ENCODE measurements at places on chromosomes 6 and 20.
A peak's percentile ranks its signal among the peaks of the same experiment; 100 is the strongest.

- no peak for DNase-seq
These were observed 58.2 kb upstream of the TNFAIP3 start for GRCh38 chr6:137808836-137809315.

- peak; percentile 36 for DNase-seq
These were observed 929.5 kb downstream of the KIF16B start for GRCh38 chr20:15643713-15644112.

DNA sequence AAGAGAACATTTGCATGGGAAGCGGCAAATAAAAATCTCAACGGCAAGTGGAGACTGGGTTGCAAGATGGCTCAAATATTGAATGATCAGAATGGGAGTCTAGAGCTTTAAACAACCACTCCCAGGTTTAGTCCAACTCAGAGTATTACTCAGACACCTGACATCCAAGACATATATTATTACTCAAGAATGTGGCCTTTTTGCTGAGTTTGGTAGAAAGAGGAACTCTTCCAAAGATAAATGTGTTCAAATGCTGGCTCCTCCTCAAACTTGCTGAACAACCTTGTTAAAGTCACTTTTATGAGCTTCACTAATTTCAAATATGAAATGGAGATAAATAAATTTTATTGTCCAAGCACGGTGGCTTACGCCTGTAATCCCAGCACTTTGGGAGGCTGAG, 77.8 kb downstream of the ESR1 start:
- DNase-seq, result no peak

- DNase-seq, result no peak
These were observed 419.3 kb upstream of the HS3ST5 start for GRCh38 chr6:114762145-114762544.

DNA sequence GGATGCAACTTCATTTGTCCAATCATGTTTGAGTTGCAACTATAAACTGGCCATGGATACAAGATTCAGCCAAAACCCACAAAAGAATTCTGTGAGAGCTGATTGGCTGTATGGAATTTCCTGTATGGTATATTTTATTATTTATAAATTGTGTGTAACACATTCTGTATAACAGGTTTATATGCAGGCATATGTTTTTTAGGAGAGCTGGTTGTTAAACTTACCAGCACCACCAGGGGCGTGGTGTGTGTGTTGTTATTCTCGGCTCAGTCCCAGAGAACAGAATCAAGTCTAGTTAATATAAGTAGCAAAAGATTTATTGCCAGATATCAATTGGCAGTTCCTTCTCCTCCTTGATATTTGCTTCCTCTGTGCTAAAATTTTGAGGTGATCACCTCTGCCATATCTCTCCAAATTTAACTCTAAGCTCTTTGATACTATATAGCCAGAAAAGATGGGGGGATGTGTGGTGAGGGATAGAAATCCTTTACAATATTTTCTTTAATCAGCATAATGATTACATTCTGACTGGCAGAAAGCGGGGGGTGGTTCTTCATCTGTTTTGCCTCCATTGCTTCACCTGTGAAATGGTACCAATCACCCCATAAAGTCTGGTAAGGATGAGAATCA, 22.9 kb downstream of the CNBD2 start:
- peak; percentile 34 for DNase-seq

GRCh38 chr6:8276148-8276547, 159.2 kb downstream of the SLC35B3 start:
- no peak for DNase-seq

- no peak for DNase-seq
These were observed 151.9 kb downstream of the CD83 start for GRCh38 chr6:14269436-14269835.

DNA sequence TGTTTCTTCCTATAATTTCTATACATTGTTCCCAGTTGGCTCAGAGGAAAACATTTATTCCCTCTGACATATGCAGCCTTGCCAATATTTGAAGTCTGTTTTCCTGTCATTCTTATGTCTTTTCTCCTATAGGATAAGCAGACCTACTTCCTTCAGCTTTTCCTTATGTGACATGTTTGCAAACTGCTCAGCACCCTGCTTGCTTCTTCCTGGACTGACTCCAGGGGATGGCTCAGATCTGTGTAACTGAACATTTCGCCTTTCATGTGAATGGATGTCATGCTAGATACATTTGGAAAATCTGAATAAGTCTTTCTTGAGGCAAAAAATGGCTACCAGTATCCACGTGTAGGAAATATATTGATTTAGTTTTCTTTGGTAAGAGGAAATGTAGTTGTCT, 113.2 kb downstream of the CARMIL1 start:
- DNase-seq, result no peak

DNA sequence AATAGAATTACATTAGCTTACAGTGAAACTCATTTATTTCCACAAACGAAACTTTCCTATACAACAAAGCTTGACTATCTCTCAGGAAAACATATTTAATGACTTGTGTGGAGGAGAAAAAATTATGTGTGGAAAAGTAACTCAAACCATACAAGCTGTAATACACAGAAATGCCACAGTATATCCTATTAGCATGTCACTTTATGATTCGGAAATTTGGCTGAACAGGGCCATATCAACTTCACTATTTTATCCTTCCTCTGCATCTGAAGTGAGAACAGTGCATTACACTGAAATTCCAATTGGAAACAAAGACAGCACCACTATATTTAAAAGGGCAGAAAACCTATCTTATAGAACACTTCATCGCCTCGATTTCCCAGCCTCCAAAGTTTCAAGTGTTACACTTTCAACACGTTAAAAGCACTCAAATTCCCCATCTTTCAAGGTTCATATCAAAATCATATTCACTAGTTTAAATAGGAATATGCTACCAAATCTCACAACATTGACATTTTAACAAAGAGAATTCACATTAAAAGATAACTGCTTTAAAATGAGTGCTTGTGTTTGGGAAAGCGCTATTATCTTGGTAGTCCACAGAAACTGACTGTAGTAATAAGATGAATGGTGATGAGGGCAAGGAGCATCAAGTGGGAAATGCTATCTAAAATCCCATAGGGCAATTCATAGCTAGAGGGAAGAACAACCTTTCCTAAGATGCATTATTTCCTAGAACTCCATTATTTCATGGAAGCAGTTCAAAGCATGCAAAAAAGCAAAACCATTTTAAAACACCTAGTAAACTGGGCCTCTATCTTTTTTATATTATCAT, 1.8 kb downstream of the REV3L start:
- DNase-seq, result peak; percentile 30

DNA sequence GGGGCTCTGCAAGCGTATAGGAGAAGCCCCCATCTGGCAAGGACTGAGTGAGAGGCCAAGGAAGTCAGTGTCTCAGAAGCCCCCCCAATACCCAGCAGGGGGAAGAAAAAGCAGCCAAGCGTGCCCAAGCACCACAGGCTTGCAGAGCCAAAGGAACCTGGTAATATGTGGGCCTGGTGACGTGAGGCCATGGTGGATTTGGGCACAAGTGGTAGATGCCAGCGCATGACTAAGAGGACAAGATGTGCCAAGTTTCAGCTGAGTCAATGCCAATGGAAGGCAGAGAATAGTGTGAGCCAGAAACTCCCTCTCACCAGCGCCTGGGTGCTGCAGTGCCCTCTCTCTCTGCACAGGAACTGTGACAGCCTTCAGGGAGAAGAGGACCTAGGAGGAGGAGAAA, 110.0 kb downstream of the QRSL1 start:
- peak; percentile 12 for DNase-seq

DNA sequence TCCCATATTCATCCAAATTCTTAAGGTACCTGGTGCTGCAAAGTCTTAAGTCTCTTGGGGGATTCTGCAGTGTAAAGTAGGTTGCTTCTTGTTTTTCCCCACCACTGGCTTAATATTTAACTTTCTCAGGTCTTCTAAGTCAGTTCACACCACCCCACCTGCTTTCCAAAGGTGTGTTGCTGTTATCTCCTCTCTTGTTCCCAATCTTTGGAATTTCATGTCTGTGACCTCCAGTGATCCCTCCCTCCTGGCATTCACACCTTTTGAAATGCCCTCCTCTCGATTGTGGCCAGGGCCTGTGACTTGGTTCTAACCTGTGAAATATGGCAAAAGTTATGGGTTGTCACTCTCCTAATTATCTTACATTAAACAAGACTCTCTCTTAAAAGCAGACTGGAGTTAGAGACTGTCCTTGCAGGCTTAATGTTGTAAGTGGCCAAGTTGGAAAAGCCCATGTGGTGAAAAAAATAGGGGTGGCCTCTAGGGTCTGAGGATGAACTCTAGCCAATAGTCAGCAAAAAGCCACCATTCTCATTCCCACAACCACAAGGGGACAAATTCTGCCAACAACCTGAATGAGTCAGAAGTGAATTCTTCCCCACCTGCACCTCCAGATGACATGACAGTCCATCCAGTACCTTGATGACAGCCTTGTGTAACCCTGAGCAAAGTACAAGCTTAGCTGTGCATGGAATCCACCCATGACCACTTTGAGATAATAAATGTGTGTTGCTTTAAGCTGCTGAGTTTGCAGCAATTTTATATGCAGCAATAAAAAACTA, 45.1 kb downstream of the ADGRF1 start:
- no peak for DNase-seq

GRCh38 chr20:21520702-21521595, 7.1 kb upstream of the NKX2-2 start:
- DNase-seq, result no peak

DNA sequence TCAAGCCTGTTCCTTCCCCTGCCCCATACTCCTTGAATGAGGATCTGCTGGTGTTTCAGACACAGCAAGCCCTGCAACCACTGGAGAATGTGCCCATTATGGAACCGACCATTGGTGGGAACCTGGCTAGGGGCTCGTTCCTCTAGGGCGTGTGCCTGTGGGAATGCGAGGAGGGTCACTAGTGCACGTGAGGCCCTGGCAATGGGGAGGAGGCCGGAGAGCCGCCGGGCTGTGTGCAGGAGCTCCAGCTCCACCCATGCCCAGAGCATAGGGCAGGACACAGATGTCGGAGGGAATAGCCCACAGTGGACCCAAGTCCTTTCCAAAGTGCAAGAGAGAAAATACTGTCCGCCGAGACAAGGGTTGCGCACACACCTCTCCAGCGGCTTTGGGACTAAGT, 99.3 kb downstream of the ERMARD start:
- no peak for DNase-seq

DNA sequence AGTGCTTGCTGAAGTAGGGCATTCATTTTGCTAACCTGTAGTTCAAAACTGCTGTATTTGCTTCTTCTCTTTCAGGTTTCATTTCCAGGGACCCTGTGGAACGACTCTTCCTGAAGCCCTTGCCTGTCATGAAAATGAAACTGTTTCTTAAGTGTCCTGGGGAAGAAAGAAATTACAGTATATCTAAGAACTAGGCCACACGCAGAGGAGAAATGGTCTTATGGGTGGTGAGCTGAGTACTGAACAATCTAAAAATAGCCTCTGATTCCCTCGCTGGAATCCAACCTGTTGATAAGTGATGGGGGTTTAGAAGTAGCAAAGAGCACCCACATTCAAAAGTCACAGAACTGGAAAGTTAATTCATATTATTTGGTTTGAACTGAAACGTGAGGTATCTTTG, 3.4 kb upstream of the NOL7 start:
- no peak for DNase-seq

DNA sequence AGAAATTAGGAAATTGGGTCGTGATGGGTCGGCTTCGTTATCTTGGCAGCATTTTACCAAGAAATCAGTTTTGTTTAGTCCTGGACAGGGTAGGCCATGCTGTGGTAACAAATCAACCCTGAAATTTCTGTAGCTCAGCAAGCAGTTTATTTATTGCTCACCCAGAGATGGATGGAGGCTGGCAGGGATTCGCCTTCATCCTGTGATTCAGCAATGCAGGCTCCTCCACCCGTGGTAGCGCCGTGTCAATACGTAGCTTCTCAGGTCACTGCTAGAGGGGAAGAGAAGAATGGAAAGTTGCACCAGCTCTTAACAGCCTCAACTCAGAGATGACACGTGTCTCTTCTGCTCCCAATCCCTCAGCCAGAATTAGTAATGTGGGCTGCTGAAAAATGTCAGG, 157.0 kb upstream of the SGK1 start:
- no peak for DNase-seq

GRCh38 chr6:35454391-35455110, 2.4 kb downstream of the FANCE start:
- no peak for DNase-seq

- no peak for DNase-seq
These were observed 82.8 kb downstream of the GFRA4 start for GRCh38 chr20:3580412-3580811.

- DNase-seq, result peak; percentile 63
These were observed 108.4 kb upstream of the SIM1 start for GRCh38 chr6:100573166-100573565.

DNA sequence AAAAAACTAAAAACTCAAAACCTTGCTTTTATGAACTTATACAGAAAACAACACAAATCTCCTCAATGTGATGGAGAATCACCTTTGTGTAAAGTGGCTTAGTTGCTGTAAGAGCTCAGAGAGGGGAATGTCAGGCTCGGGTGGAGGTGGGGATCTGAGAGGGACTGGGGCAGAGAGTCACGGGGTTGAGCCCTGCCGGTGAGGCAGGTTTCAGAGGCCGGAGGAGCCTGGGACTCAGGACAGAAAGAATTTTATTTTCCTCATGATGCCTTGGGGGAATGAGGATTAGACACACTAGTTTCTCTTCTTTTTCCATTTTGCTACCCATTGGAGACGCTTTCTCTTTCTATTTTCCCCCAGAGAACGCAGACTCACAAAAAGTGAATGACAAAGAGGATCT, 252.3 kb upstream of the FOXQ1 start:
- DNase-seq, result no peak

DNA sequence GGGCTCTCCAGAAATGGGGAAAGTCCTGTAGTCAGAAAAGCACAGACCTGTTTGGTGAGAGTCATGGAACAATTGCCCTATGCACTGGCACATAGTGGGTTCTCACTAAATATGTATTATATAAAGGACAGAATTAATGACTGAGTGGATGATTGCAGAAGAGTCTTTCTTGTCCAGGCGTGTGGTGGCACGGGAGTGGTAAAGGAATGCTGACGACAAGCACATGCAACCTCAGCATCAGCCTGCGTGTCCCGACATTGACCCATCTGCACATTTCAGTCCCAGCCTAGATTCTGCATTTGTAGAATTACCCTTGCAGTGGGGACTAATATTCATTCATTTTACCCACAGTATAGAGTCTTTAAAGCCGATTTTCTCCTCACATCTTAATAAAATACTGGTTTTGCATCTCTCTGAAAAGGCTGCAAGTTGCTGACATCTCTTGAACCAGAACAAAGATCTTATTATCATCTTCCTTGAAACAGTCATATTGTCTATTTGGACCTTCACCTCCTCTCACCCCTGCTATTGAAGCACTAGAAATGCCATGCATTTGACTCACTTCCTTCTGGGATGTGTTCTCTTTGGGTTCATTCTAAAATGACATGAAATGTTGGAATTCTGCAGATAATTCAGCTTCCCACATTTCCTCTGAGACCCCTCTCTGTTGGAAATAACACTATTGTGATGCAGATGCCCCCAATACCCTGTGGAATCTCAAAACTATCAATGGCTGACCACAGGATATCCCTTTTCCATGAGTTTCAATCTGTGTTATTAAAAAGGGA, 883.6 kb upstream of the FLRT3 start:
- peak; percentile 26 for DNase-seq

DNA sequence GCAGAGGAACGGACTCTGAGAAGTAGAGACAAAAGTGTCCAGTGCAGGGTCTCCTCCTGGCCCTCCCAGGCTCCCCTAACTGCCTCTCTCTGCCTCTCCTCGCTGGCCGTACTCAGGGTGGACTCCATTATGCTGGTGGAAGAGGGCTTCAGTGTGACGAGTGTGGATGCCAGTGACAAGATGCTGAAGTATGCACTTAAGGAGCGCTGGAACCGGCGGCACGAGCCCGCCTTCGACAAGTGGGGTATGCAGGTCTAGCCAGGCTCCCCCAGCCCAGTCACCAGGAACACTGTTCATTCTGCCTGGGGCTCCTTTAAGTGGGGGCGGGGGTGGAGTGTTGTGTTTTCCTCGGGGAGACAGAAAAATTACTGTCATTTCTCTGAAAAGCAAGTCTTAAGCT, 1.5 kb downstream of the GNMT start:
- DNase-seq, result no peak
